ENCODE measurements at places on chromosomes 3 and 15.

DNA sequence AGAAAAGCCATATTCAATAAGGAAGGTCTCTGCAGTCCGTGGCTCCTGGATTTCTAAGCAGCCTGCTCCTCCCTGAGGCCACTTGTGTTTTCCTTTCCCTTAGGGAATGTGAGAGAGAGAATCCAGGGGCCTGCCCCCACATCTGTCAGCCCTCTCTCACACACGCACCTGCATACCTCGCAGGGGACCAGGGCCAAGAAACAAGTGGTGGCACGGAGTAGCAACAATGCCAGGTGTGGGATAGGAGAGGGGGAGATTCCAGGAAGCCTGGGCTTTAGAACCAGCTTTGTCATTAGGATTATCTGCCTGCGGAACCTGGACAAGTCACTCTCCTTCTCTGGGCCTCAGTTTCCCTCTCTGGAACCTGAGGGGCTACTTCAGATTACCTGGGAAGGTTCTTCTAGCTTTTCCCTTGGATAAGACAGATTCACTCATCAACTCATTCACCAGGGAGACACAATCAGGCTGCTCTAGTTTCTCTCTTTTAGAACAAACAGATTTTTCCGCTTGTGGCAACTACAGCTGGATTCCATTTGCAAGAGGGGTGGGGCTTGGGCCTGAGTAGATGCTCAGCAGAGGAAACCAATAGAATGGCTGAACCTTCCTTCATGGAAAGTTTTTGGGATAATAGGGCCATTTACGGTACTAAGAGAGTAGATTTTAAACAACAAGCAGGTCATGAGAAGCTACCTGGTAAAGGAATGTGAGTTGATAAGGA is 19.5 kb downstream of the BCL6 start:
- DNase-seq: no peak

DNA sequence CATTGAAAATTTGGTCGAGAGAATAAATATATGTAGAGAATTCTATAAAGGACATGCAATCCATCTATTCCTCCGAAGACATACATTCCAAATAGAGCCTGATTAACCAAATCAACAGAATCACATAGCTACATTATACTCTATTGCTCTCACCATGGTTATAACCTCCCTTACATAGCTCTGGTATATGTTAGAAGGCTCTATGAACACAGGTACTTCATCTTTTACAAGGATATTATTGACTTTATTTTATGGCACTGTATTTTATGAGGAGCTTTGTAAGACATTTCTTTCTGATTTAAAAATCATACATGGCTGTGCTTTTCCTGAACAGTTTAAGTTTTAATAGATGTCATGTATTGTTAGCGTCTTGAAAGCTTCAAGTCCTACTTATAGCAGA is 4.8 kb downstream of the IGSF10 start:
- DNase-seq: no peak

GRCh38 chr15:26667222-26667988 is 105.5 kb downstream of the GABRB3 start:
- no peak for DNase-seq

GRCh38 chr15:67049351-67050044 is 15.9 kb upstream of the SMAD3 start:
- DNase-seq: no peak

GRCh38 chr3:42226470-42227425 is 39.2 kb downstream of the CCK start:
- DNase-seq: no peak

DNA sequence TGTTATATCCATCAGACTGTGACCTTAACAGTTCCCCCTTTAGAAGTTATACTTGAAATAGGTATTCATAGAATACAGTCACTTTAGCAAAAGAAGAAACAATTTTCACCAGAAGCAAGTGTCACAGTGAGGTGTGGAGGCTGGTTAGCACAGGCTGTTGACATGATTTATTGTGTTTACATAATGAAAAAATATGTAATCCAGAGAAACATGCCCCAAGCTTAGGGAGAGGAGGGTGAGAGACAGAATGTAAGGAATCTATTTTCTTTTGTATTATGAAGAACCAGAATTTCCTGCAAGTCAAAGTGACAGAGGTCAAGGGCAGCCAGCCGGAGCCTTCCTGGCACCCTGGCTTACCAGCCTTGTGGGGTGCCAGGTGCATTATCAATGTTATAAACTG is 4.0 kb downstream of the IL12A start:
- DNase-seq: no peak

DNA sequence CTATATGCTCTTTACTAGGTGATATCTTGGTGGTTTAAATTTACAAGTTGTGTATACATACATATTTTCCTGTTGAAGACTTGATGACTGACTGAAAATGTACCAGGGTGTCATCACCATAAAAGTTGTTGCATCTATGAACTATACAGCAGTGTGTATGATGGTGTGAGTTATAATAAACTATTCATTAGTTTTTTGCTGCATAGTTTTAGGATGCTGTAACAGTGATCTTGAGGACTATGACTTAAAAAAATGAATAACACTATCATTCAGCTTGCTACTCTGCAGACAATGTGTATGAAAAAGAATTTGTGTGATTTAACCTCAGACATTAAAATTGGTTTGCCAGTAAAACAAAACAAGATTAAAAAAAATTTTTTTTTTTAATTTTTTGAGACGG is 49.0 kb downstream of the UBE2E2 start:
- DNase-seq: no peak

- no peak for DNase-seq
Measured at GRCh38 chr3:25088284-25088683, 339.8 kb upstream of the RARB start.

- no peak for DNase-seq
Measured at GRCh38 chr3:155617346-155617925, 127.4 kb downstream of the PLCH1 start.

DNA sequence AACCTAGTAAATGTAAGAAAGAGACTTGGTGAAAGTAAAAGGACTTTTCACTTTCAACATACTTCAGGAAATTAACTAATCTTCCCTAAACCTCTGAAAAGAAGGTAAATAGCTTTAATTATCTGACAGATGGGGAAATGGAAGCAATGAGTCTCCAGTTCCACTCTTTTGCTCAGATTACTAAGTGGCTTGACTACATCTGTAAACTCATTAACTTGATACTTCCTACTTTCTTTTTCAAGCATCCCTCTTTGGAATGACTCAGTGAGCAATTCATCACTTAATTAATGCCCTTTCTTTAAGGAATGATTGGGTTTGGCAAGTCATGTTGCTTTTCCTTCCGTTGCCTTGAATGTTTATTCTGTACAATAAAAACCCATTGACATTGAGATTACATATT is 234.2 kb downstream of the GRM7 start:
- DNase-seq: no peak

DNA sequence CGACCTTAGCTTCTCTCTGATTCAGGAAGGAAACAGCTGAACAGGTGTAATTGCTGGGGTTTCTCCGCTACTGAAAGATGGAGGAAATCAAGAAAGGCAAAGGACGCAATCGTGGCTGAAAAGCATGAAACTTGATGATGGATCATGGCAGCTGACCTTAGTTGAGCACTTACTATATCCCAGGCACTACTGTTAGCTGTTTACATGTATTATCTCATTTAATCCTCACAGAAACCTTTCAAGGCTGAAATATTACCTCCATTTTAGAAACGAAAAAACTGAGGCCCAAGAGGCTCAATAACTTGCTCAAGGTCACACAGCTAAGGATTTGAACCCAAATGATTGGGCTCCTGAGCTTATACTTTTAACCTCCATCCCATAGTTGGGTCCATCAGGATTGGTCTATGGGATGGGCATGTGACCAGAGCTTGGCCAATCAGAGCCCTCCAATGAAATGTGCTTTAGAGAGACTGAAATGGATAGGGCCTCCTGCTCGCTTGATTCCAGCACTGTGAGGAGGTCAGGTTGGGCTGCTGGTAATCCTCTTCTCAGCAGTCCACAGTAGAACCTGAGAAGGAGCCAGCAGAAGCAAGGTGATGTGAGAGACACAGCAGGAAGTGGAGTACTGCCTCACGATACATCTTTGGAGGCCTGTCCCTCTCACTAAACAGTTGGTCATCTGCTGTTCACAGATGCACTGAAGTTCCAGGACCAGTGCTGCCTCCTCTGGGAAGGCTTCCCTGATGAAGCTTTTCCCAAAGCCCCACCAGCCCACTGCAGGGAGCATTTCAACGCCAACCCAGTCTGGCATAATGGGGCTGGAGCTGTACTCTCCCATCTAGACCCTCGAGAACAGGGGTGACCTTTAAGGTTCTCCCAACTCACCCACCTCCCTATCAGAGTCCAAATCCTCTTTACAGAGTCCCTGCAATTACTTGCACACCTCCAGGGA is 10.4 kb downstream of the CLN6 start:
- DNase-seq: no peak

DNA sequence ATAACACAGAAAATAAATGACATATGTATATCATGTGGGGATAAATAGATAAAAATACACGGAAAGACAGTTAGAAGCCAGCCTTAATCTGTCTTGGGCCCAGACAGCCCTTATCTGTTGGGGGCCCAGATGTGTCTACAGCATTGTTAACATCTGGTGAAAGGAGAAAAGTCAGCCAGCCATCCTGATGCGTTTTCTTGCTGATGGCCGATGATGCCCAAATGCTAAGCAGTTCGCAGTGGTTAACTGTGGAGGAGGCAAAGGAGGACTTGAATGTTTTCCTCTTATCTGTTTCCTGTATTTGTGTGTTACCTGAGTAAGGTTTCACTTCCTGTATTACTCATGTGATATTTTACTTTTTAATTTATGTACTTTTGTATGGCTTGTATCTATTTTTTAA is 46.2 kb downstream of the NOX5 start:
- DNase-seq: no peak

- DNase-seq: no peak
Measured at GRCh38 chr3:94405258-94406035, 342.6 kb downstream of the NSUN3 start.

DNA sequence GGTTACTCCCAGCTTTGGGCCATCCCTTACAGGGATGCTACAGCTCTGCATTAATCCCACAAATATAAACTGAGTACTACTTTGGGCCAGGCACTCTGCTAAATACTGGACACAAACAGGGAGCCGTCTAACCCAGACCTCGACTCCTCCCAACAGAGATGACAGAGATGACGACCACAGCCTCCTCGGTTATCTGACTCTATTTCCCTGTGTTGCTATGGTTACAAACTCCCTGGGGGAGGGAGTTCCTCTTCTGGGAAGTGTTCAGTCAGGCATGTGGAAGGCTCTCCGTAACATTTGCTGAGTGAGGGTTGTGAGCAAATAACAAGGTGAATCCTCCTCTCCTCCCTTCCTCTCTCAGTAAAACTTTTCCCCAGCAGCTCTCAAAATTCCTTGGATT is 6.7 kb upstream of the CMTM7 start:
- no peak for DNase-seq

DNA sequence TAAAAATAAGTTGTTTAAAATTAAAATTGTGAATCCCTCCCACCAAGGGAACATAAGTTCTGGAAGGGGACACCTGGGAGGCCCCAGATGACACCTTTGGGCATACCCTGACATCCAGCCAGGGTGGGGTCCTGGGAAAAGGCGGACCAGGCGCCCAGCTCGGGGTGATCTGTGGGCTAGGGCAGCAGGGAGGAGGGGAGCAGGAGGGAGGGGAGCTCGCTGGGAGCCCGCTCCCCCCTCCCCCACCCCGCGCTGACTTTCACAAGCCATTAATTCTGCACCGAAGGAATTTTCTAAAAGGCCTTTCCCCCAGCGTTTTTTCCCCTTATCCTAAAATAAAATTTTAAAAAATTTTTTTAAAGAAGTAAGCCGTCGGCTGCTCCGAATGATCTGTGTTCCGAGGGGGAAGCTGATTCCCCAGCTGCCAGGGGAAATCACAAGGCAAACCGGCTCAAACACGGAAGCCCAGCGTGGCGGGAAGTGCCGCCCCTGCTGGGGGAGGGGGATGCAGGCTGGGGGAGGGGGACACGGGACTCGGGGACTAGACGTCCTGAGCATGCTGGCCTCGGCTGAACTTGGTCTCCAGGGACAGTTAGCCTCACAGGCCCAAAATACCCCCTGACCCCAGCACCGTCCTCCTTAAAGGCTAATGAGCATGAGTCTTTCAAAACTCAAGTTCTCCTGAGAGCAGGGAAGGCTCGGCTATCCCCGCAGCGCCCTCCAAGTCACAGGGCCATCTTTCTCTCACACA is 13.9 kb downstream of the PLXND1 start:
- DNase-seq: no peak

DNA sequence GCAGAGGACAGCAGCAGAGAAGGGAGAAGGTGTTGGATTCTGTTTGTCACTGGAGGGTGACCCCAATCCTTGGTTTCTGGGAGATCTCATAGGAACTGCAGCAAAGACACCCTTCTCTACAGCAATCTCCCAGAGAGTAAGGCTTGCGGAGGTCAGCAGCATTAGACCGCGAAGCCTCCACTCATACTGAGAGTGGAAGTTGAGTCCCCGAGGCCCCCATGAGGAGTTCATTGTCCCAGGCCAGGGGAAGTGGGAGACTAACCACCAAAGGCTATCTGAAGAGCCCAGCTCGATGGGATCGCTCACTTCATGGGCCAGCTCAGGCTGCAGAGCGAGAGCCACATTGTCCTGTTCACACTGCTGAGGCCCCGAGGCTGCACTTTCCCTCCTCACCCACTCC is 44.6 kb downstream of the GLDN start:
- DNase-seq: no peak

GRCh38 chr3:146883288-146883687 is 278.1 kb upstream of the PLSCR5 start:
- no peak for DNase-seq

GRCh38 chr3:71578054-71578751 is 5.3 kb downstream of the FOXP1 start:
- DNase-seq: no peak

GRCh38 chr3:17322106-17322793 is 420.2 kb downstream of the TBC1D5 start:
- no peak for DNase-seq
